ENCODE measurements at places on chromosomes 1 and 21.

- no peak for DNase-seq
Observed at GRCh38 chr1:56466538-56466937, 112.8 kb downstream of the PLPP3 start.

- no peak for DNase-seq
Observed at GRCh38 chr1:66575739-66576138, 41.8 kb downstream of the SGIP1 start.

DNA sequence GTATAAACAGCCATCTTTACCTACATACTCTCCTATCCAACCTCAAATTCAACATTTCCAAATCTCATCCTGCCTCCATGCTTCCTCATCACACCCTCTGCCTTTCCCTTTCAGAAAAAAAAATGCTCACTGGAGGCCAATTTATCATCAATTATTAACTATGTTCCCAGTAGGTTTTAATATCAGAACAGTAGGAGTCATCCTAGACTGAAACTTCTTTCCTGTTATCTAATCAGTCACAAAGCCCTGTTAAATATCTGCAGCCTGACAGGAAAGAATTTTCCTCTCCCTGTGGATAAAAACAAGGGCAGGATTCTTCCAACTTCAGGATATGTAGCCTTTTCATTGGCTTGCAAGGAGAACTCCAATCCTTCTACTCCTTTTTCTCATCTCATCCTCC lies 28.4 kb downstream of the EGLN1 start:
- no peak for DNase-seq

GRCh38 chr1:76577525-76578185 lies 289.6 kb upstream of the ST6GALNAC5 start:
- no peak for DNase-seq

DNA sequence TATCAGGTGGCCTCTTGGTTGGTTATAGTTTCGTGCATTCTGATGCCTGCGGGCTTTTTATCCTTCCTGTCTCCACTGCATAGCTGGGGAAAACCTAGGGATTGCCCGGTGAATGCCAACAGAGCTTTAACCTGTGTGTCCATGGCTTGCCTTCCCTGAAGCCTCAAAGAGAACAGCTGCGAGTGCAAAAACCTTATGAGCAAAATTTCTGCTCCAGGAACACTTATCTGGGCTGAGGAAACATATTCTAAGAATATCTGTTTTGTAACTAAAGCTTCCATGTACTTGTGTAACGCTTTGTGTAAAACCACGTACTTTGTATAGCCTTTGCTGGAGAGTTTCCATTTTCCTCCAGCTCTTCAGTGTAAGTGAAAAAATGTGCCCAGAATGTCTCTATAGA lies 7.2 kb downstream of the CNST start:
- DNase-seq: no peak

- no peak for DNase-seq
Observed at GRCh38 chr1:33241866-33242265, 14.4 kb upstream of the ZNF362 start.

- no peak for DNase-seq
Observed at GRCh38 chr1:223355699-223356098, 8.3 kb downstream of the SUSD4 start.

DNA sequence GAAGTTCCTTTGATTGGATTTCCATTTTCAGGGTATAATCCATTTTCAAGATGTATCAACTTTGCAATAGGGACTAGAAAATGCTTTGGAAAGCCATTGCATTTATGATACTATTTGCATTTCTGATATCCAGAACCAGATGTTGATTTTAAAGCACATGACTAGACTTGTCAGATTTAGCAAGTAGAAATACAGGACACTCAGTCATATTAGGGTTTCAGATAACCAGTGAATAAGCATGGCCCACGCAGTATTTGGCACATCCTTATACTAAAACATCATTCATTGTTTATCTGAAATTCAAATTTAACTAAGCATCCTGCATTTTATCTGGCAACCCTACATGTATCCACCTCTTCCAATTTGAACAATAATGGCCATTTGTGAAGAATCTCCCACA lies 113.3 kb upstream of the DPT start:
- no peak for DNase-seq

DNA sequence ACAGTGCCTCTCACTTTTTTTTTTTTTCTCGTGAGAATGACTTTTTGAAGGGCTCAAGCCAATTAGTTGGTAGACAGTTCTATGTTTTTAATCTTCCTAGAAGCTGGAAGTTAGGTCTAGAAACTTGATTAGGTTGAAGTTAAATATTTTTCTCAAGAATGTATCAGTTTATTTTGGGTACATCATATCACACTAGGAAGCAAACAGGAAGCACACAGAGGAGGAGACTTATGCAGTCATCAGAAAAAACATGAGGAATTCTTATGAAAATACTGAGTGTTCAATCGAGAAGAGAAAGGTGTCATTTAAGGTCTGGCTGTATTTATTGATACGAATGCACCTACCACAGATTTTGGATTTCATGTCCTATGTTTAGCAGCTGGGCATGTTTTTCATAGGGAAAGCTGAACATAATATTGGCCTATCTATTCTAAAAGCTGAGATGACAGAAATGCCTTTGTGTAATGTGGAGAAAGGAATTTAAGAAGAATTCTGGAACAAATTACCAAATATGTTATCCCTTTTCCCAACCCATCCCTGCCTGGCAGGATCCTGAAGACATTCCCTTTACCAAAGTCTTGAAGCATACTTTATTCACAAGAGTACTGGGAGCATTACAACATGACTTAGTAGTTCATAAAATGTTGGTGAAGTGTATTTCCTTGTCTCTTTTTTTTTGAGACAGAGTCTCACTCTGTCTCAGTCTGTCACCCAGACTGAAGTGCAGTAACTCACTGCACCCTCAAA lies 17.5 kb upstream of the ZFP69B start:
- no peak for DNase-seq

DNA sequence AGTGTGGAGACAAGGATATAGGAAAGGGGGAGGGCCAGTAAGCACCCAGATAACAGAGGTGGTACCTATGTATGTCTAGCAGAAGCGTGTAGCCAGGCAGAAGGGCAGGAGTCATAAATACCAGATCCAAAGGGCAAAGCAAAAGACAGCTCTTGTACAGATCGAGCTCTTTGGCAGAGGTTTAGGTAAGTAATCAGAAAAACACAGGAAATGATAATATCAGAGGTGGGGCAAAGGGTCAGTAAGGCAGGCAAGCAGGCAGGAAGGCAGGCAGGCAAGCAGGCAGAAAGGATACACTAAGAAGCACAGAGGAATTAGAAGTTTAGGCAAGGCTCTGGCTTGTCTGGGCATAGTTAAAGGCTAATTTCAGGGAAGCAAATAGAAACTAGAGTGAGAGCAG lies 22.7 kb upstream of the SLFNL1 start:
- DNase-seq: peak; percentile 48

DNA sequence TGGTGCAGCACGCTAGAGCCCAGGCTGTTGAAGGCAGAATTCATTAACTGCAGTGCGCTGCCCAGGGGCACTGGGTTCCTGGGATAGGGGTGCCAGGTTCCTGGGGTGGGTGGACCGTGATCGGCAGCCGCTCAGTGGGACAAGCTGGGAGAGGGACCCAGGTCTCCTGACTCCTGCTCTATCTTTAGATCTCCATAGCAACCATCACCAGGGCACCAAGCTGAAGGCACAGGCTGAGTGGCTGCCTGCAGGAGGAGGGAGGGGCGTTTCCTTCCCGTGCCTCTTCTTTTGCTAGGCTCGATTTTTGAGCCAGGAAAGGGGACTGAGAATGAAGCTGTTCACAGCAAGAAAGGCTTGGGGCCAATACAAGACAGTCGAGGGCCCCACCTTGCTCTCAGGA lies 20.9 kb upstream of the CDCP2 start:
- no peak for DNase-seq

GRCh38 chr1:95230768-95231191 lies 3.2 kb upstream of the RWDD3 start:
- DNase-seq: no peak

GRCh38 chr1:23980728-23981070 lies 572 bp upstream of the SRSF10 start:
- DNase-seq: peak; percentile 84

DNA sequence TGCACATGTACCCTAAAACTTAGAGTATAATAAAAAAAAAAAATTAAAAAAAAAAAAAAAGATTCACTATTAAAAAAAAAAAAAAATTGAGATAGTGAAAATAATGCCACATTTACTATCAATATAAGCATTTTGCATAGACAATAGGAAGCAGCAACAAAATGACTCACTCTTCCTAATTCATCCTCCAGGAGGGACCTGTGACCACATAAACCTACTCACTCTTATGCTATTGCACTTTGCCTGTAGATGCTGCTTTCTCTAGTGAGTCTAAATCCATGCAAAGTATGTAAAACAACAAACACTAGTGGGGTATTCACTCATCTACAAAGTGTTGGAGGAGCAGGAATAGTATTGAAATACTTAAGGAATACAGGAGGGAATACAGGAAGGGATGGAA lies 2.9 kb downstream of the OR10J5 start:
- no peak for DNase-seq

DNA sequence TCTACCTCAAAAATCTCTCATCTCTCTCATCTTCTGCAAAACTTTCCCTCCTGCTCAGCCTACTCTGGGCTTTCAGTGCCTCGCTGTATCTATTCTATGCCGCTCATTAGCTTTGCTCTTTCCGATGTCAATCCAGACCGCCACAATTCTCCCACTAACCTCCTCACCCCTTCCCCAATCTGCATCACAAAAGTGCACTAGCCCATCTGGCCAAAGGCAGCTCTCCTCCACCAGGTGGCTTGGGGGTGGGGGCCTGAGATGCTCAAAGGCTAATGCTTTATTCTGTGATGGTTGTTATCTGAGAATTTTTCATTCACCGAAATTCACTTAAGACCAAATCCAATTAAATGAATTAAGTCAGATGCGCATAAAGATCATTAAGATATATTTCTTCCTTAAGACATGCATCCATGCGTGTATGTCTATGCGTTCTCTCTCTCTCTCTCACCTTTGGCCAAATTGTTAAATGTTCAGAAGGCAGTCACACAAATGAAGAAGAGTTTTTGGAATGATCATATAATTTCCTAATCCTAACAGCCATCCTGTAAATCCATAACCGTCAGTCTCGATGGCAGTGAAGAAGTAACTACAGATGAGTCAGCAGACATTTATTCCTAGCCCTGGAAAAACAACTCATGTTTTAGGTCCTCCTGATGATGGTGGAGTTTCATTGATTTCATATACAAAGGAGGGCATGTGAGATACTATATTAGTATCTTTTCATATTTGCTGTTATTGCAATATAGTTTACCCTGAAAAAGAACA lies 111.3 kb downstream of the C1orf21 start:
- DNase-seq: no peak

GRCh38 chr1:164772635-164773034 lies 213.7 kb downstream of the PBX1 start:
- DNase-seq: peak; percentile 78

DNA sequence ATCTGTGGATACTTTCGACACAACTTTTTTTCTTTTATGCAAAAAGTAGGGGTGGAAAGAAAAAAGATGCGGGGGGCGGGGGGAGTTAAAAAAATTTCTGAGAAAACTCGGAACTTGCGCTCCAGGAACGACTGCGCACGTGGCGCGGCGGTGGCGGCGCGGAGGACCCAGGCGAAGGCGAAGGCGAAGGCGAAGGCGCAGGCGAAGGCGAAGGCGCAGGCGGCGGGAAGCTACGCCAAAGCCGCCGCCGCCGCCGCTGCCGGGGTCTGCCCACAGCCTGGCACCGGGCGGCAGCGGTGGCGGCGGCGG lies 208 bp upstream of the BARHL2 start:
- no peak for DNase-seq

- DNase-seq: no peak
Observed at GRCh38 chr1:217717959-217718358, 86.8 kb downstream of the SPATA17 start.

DNA sequence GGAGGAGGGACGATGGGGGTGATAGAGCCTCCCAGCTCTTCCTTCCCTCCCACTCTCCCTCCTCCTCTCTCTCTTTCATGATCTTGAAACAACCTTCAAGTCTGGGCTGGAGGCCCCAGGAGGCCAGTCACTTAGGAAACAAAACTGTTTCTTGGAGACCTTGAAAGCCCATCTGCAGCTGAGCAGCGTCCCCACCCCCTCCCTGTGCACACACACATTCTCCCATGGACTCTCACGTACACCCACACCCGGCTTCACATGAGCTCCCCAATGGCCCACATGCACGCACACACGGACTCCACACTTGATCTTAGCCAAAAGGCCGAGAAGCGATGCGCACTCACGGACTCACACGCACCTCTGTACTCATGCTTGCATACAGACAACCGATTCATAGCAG lies 3.2 kb upstream of the ATP1A2 start:
- no peak for DNase-seq

- no peak for DNase-seq
Observed at GRCh38 chr1:5389101-5389885, 602.9 kb downstream of the NPHP4 start.

- no peak for DNase-seq
Observed at GRCh38 chr1:209751627-209752231, 4.1 kb upstream of the TRAF3IP3 start.

DNA sequence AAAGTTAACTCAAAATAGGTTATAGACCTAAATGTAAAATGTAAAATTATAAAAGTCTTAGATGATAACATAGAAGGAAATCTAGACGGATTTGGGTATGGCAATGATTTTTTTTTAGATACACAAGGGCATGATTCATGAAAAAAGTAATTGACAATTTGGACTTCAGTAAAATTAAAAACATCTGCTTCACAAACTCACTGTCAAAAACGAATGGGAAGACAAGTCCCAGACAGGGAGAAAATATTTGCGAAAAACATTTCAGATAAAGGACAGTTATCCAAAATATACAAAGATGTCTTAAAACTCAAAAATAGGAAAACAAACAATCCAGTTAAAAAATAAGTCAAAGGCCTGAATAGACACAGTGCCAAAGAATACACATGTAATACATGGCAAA lies 9.7 kb upstream of the PTGS2 start:
- no peak for DNase-seq

- no peak for DNase-seq
Observed at GRCh38 chr1:17263936-17264335, 15.0 kb downstream of the PADI3 start.

GRCh38 chr1:54764922-54765561 lies 719 bp upstream of the PARS2 start:
- no peak for DNase-seq

DNA sequence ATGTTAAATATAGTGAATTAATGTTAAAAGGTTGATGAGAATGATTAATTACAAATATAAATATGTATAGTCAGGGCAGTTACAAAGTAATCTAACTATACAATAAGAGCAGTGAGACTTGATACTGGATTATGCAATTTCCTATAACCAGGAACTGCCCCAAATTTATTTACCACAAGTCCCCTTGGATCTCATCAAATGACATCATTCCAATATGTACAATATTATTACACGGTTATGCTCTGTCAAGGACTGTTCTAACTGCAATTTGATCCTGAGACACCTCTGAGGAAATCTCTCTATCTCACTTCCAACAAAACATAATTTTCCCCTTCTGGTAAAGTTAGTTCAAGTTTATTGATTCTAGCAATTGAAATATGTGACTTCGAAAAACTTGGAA lies 917.6 kb downstream of the NCAM2 start:
- no peak for DNase-seq

- DNase-seq: no peak
Observed at GRCh38 chr1:213179784-213180183, 128.7 kb downstream of the RPS6KC1 start.
